ENCODE measurements at places on chromosomes 1 and 21.

DNA sequence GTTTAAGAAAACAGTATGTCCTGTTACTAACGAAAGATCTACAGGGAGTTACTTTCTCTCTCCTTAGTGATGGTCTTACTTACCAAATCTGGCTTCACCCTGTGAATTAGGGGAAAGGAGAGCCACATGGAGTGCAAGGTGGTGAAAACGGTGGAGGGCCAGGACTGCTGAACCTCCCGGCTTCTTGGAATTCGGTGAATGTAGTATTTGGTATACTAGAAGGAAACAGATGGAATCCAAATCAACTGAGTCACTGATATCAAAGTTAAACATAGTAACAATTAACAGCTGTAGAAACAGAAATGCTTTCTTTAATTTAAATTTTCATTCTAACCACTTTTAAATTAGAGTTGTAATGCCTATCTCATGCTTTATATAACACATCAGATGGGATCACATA lies 45.7 kb downstream of the ALG14 start:
- DNase-seq = no peak

DNA sequence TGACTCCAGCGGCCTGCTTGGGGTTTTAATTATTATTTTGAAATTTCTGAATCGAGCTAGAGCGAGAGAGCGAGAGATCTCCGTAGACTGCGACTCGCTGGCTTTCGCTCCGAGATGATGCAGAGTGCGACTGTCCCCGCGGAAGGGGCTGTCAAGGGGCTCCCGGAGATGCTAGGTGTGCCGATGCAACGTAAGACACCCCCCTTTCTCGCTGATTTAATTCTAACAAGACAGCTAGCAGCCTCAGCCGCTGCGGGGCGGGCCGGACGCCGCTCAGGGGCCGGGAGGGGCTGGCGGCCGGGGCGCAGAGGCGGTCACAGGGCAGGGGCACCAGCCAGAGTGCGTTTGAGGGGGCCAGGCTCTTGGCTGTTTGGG lies 339 bp downstream of the LHX4 start:
- DNase-seq = no peak

DNA sequence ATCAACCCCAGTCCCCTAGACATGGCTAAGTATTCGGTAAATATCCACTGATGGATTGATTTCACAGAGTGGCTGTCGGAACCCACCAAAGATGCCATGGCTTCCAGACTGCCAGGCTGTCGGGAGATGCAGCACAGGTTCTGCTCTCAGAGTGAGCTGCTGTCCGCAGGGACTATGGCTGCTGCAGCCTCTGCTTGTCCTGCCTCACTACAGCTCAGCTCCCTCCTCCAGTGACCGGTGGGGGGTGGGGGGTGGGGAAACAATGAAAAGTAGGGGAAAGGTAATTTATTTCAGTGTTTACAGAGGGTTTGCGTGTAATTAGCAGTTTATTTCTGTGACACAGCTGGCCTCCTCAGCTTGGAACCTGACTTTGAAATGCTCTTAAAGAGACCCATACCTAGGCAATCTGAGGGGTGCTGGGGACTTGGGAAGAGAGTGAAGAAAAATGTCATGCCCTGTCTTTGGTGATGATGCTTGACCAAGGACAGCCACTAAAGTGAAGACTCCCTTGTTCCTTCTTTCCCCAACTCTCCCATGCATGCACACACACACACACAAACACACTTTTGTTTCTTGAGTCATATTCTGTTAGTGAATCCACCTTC lies 109.0 kb downstream of the CACNA1E start:
- DNase-seq = no peak

DNA sequence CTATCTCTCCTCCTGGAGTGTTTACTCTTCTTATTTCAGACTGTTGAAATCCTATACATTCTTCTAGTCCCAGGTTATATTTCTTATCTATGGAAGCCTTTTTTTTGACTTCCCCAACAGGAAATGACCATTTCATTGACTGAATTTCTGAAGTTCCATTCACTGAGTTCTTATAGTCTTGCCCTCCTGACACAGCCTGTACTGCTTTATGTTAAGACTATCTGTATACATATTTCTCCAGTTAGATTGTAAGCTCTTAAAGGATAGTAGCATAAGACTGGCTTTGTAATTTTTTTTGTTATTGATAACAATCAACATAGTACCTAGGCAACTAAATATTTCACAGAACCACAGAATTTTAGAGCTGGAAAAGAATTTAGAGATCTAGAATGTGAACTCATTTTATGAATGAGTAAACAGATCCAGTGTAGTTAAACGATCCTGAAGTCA lies 14.9 kb upstream of the MACF1 start:
- no peak for DNase-seq

DNA sequence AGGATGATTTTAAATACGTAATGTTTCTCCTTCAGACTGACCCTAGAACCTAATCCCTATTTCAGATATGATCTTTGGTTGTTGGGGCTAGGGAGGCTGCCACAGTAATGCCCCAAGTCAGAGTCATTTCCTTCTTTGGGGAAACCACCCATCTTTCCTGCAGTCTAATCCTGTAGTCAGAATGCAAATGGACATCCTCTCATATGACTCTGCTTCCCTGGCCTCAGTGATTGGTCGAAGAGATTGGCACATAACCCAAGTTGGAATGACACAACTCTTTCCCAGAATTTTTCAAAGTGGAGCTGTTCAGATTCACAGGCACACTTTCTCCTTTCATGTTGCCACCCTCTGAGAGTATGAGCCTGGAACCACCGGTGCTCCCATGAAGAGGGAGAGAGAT lies 58.8 kb upstream of the ZNF644 start:
- DNase-seq = no peak

- DNase-seq = no peak
Measured at GRCh38 chr1:235240960-235241359, 79.9 kb upstream of the RBM34 start.

DNA sequence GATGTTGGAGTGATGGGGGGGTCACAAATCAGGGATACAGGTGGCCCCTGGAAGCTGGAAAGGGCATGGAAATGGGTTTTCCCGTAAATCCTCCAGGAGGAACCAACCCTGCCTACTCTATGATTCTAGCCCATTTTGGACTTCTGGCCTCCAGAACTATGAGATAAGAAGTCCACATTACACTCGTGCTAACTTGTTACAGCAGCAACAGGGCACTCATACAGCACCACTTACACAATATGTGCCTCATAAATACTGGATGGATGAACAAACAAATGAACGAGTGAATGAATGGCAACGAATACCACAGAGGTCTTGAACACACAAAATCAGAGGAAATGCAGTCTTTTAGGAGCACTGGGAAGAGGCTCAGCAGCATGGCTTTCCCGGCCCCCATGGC lies 531.3 kb downstream of the NPHP4 start:
- no peak for DNase-seq

- no peak for DNase-seq
Measured at GRCh38 chr21:40902993-40903392, 56.0 kb upstream of the DSCAM start.

DNA sequence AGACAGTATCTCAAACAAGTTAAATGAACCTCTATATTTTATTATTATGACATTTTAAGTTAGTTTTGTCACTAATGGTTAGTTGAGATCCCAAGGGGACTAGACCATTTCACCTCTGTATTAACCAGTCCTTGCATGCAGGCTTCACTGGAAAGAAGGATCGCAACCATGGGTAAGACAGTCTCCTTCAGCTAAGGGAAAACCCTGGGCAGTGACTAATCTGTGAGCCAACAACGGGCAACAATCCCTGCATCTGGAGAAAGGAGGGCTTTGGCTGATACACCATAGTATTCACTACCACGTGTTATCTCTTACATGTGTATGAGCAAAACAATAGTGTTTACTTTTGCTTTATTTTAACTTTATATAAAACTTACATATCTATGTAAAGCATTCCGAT lies 708.8 kb upstream of the CHRM3 start:
- no peak for DNase-seq

GRCh38 chr1:147099192-147099591 lies 73.1 kb downstream of the PRKAB2 start:
- DNase-seq = no peak

- no peak for DNase-seq
Measured at GRCh38 chr1:108704496-108704895, 8.2 kb upstream of the FNDC7 start.

DNA sequence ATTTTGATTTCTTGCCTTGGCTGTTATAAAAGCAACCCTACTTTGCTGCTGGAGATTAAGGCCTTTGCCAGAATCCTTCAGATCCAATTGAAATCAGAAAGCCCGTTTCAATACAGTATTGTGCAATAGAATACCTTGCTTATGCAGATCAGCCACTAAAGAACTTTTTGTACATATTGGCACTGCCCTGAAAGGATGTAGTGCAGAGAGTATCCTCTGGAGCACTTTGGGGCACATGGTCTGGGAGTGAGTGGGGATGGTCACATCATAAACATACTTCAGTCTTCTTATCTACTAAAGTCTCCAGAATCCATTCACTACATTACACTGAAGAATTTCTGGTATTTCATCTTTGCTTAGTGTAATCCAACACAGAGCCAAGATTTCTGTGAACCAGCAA lies 189.0 kb downstream of the CENPF start:
- no peak for DNase-seq

GRCh38 chr1:30686236-30686935 lies 37.0 kb downstream of the MATN1 start:
- DNase-seq = no peak

GRCh38 chr1:12549460-12550349 lies 68.3 kb downstream of the DHRS3 start:
- peak; percentile 83 for DNase-seq

- DNase-seq = no peak
Measured at GRCh38 chr1:18037651-18038050, 69.9 kb upstream of the IGSF21 start.

- no peak for DNase-seq
Measured at GRCh38 chr1:112614460-112615065, 4.4 kb downstream of the ST7L start.

DNA sequence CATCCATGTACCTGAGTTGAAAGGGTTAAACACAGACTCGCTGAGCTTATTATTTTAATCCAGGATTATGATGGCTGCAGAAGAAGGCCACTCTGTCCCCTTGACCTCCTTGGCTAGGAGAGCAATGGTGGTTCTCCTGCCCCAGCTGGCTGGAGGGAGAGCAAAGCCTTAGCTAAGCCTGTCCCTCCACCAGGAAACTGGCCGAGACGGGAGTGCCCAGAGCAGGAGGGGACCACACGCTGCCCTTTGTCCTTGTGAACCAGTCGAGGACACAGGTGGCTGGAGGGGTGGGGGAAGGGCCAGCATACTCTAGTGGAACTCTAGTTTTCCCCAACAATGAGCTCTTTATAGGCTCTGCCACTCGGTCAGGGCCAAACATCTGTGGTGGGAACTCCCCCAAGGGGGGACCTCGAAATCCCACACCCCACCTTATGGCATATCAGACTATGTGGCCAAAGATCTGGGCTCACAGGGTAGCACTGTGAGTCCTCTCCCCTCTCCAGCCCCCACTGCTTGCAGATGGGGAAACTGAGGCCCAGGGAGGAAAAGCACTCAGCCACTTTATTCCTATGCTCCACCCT lies 12.9 kb downstream of the KIAA1614 start:
- DNase-seq = peak; percentile 84

- no peak for DNase-seq
Measured at GRCh38 chr1:177780096-177780700, 189.7 kb downstream of the SEC16B start.

- DNase-seq = no peak
Measured at GRCh38 chr1:209728466-209728865, 23.8 kb downstream of the HSD11B1 start.

GRCh38 chr1:48616710-48617109 lies 144.7 kb upstream of the SPATA6 start:
- DNase-seq = no peak

GRCh38 chr1:102472520-102472919 lies 475.8 kb upstream of the OLFM3 start:
- no peak for DNase-seq

DNA sequence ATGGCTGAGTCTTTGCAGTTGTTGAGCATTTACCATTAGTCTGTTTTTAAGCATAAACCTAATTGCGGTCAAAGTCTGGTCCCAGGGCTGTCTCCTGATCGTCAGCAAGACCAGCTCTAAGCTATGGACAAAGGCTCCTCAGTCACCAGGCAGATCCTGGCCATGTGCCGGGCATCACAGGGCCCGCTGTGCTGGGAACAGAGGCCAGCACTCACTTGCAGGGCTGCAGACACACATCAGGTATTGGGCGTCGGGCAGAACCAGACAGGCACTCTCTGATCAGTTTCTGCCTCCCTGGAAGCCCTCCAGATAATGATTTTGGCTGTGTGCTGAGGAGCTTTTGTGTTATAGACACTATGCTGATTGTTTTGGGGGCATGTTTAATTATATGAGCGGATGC lies 26.6 kb downstream of the TMEM51 start:
- peak; percentile 59 for DNase-seq

- DNase-seq = no peak
Measured at GRCh38 chr21:43343095-43343991, 83.6 kb downstream of the SIK1 start.

- DNase-seq = no peak
Measured at GRCh38 chr1:56548571-56548970, 30.8 kb downstream of the PLPP3 start.

DNA sequence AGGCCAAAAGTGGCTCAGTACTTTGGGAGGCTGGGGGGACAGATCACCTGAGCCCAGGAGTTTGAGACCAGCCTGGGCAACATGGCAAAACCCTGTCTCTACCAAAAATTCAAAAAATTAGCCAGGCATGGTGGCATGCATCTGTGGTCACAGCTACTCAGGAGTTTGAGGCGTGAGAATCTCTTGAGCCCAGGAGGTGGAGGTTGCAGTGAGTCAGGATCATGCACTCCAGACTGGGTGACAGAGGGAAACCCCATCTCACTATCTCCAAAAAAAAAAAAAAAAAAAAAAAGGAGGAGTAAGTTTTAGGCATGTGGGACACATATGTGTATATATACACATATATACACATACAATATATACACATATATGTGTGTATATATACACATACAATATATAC lies 165.3 kb upstream of the DPYD start:
- DNase-seq = no peak

- DNase-seq = no peak
Measured at GRCh38 chr1:51953079-51953478, 37.4 kb downstream of the RAB3B start.

DNA sequence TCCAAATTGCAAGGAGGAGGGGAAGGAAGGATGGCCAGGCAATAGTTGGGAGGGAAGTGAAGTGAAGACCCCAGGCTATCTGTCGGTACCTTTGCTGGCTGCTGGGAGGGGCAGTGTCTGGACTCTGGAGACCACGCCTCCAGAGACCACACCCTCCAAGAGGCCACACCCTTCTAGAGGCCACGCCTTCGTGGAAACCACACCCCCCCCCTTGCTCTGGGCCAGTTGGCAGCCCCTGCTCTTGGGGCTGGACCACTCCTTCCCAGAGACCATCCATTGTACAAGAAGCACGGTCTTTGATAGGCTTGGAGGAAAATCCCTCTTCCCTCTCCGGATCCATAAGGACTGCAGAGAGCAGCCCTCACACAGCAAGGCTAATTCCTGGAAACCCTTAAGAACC lies 73.1 kb downstream of the RYR2 start:
- DNase-seq = no peak

GRCh38 chr1:180893614-180894013 lies 19.1 kb upstream of the KIAA1614 start:
- DNase-seq = no peak

- DNase-seq = no peak
Measured at GRCh38 chr1:5955479-5955977, 36.7 kb downstream of the NPHP4 start.

Measured in chondrocyte (in vitro differentiated cells).